Activated T-helper 1 cell treated with Interleukin-2 at 50 U/mL for 16 hours (primary cell): ENCODE measurements at places on chromosomes 4 and X.

DNA sequence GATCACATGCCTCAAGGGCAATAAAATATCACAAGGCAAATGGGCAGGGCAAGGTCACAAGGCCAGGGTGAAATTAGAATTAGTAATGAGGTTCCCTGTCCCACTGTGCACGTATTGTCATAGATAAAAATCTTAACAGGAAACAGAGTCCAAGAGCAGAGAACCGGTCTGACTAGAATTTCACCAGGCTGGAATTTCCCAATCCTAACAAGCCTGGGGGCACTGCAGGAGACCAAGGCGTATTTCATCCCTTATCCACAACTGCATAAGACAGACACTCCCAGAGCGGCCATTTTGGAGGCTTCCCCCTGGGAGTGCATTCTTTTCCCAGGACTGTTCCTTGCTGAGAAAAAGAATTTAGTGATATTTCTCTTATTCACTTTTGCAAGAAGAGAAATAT, 25.9 kb upstream of the PRDM5 start:
- DNase-seq = no peak

DNA sequence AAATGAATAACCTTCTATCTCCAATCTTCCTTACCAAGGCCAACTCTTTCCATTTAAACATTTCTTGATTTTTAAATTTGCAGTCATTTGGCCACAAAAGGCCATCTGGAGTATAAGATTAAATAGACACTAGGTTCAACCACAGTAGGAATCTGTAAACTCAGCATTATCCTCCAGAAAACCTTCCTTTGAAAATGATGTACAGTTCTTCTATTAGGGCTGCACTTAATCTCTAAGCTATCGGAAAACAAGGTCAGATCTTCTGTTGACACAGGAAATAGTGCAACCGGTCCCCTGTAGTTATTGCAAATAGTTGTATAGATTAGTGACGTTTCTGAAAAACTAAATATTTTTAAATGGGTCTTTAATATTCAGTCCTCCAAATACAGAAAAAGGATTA, 359.0 kb upstream of the ATOH1 start:
- no peak for DNase-seq

GRCh38 chrX:154309041-154309775, 13.6 kb downstream of the TKTL1 start:
- DNase-seq = no peak

- no peak for DNase-seq
Measured at GRCh38 chr4:121248747-121249146, 84.6 kb upstream of the TNIP3 start.

GRCh38 chr4:117001077-117001476, 84.3 kb downstream of the TRAM1L1 start:
- no peak for DNase-seq

DNA sequence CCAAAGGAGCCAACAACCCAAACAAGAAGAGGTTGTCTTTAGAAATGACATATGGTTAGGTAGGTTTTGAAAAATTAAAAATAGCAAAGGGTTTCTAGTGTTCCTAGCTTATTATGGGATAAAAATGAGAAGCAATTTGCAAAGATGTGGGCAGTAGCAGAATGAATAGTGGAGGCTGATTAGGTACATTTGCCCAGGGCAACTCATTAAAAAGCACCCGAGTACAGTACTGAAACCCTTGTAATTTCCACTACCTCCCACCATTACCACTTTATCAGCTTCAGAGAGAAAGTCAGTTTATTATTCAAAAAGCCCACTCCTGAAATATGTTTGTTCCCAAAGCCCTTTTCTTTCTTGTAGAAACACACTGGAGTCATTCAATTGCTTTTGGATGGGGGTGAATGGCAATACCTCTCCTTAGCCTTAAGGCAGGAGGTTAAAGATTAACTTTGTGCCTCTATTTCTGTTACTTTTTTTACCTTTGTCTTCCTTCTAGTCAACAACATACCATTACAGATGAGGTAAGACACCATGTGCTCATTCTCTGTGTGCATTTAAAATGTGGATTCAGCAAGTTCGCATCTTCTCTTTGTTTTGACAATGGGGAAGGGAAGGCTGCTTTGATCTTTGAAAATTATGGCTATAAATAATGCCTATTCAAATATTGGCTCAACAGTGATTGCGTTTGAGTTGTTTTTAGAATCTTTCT, 353.8 kb upstream of the CASK start:
- DNase-seq = no peak

DNA sequence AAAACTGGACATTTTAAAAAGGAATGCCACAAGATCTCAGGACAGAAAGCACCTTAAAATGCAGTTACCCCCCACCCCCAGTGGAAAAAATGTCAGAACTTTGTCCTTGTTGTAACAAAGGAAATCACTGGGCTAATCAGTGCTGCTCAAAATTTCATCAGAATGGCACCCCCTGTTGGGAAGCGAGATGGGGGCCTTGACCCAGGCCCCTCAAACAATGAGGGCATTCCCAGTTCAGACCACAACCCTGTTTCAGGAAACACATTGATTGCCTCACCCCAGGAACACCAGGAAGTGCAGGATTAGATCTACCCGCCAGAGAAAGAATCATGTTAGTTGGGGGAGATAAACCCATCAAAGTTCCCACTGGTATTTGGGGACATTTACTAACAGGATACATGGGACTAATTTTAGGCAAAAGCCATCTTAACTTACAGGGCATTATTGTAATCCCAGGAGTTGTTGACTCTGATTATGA, 16.4 kb downstream of the SPIN2B start:
- no peak for DNase-seq

DNA sequence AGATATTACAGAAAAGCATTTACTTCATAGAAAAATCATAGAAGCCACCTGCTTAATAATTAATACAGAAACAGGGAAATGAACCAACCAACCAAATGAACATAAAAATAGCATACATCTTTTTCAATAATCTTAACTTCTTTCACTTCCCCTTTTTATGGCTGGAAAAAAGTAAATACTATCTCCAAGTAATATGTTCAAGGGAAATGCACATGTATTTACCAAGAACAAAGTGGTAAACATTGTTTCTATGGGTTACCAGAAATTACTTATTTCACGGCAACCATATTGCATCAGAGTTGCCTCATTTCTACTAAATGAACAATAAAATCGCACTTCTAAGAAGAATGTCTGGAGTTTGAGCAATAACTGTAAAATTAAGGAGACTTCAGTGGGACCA, 321.3 kb downstream of the TMA16 start:
- no peak for DNase-seq

DNA sequence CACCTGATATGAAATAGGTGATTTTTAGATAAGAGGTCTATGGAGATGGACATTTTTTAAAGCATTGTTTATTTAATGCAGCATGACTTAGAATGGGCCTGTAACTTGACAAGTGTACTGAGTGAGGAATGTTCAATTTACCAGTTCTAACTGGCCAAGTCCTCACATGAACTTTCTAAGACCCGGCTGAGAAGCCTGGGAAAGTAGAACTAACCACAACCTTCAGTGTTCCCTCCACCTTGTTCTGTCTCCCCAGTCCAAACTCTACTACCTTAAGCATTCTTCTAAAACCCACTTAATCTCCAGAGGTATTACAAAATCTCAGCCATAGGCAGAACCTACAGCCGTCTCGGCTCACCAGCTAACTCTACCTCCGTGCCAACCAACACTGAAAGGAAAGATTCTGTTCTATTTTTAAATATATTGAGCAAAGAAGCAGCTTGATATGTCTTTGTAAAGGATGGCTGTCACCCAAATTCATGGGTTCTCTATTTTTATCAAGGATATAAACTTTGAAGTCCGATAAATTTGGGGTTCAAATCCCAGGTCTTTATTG, 6.8 kb downstream of the PPARGC1A start:
- DNase-seq = no peak

DNA sequence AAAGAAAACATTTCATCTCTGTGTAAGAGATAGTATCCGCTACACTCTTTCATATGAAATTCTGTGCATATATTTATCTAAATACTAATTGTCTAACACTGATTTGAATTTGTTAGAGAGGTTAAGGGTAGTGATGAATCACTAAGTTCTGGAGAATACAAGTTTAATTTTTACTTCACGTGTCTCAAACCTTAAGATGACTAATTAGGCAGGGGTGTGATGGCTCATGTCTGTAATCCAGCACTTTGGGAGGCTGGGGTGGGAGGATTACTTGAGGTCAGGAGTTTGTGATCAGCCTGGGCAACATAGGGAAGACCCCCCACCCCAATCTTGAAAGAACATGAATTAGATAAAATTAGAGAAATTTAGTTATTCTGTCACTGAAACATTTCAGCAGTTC, 2241.9 kb downstream of the PCDH7 start:
- no peak for DNase-seq

DNA sequence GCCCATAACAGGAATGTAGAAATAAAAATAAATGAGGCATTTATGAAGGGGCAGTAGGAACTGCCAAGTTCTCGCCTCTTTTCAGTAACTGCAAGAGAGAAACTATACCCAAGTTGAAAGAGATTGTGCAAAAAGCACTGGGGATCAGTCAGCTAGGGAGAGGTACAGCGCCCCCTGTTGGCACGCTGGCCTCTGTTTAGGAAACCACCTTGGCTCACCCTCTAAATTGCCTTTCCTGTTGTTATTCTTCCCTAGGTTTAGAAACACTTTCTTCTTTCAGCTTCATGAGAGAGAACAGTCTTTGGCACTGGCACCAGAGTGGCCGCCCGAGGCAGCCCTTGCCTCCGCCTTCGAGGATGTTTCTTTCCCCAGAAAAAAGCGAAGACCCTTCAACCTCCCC, 348.5 kb downstream of the MID1IP1 start:
- DNase-seq = peak; percentile 22

- DNase-seq = no peak
Measured at GRCh38 chrX:152918707-152919106, 20.8 kb downstream of the ZNF185 start.

DNA sequence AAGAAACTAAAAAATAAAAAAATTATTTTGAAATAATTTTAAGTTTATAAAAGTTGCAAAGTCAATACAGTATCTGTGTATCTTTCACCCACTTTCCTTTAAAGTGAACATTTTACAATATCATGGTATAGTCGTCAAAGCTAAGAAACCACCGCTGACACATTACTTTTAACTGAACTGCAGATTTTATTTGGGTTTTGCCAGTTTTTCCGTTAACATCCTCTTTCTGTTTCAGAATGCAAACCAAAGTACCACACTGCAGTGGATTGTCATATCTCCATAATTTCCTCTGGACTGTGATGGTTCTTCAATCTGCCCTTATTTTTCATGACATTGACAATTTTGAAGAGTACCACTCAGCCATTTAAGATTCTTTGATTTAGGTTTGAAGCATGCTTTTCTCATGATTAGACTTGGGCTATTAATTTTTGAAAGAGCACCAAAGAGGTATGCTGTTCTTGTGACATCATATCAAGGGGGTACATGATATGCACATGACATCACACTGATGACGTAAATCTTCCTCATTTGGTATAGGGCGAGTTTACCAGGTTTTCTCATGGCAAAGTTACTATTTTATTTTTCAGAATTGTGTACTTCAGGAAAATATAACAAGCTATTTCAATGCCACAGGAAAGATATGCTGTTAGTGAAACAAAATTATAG, 3.6 kb upstream of the CXCL1 start:
- no peak for DNase-seq

DNA sequence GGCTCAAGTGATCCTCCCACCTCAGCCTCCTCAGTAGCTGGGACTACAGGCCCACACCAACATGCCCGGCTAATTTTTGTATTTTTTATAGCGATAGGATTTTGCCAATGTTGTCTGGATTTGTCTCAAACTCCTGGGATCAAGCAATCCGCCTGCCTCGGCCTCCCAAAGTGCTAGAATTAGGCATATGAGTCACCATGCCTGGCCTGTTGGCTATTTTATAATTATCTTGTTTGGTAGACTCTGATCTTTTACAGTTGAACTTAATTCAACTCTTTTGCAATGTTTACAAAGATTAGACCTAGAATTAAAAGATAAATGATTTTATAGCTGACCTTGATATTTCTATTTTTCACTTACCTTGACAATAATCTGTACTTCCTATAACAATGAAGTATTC, 18.0 kb downstream of the DCK start:
- no peak for DNase-seq

- DNase-seq = no peak
Measured at GRCh38 chr4:1098311-1098925, 14.9 kb downstream of the RNF212 start.

- DNase-seq = no peak
Measured at GRCh38 chrX:124203311-124203710, 129.1 kb upstream of the TEX13D start.

DNA sequence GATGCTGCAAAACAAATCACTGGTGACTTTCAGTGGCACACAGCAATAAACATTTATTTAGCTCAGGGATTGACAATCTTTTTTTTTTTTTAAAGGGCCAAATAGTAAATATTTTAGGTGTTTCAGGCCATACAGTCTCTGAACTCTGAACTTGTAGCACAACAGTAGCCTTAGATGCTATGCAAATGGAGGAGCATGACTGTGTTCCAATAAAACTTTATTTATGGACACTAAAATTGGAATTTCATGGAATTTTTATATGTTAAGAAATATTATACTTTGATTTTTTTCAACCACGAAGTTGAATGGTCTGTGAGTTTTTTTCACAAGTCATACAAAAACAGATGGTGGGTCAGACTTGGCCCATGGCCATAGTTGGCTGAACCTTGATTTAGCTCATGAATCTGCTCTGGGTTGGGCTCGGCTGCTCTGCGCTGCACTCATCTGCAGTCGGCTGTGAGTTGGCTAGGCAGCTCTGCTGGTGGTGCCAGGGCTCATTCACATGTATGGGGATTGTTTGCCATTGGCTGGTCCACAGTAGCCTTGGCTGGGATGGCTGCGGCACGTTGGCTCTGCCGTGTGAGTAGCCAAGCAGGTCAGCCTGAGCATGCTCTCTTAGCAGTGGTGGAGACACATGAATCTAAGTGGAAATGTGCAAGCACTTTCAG, 231.7 kb upstream of the PGRMC2 start:
- DNase-seq = no peak

DNA sequence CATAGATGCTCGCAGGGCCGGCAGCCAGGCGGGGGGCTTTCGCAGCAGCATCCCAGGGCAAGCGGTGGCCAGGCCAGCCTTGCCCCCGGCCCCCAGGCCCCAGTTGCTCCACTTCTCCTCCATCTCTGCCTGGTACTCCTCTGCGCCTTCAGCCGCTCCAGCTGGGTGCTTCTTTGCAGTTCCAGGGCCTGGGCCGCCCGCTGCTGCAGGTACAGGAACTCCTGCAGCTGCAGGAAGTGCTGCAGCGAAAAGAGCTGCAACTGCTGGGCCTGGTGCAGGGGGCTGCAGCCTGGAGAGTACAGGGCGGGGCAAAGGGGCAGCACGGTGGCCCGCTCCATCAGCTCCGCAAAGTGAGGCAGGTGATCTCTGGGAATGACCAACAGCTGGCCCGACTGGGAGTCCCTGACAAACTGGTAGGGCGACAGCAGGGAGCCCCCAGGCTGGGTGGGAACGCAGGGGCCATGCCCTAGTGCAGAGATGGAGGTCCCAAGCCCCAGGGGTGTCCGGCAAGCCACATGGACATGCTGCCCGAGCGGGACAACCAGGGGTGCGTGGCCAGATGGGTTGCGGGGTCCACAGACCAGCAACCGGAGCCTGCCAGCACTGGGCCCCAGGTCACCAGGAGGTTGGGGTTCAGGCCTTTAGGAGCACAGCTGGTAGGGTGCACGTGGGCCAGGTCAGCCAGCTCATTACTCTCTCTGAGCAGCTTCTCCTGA, 75.9 kb upstream of the UCP1 start:
- DNase-seq = no peak
